NK-92 treated with Interleukin-12 subunit alpha and Interleukin-12 subunit beta, amount 100 ng/mL, for 24 hours (cell line): ENCODE measurements at places on chromosomes 12 and 14.
A peak's percentile ranks its signal among the peaks of the same experiment; 100 is the strongest.

DNA sequence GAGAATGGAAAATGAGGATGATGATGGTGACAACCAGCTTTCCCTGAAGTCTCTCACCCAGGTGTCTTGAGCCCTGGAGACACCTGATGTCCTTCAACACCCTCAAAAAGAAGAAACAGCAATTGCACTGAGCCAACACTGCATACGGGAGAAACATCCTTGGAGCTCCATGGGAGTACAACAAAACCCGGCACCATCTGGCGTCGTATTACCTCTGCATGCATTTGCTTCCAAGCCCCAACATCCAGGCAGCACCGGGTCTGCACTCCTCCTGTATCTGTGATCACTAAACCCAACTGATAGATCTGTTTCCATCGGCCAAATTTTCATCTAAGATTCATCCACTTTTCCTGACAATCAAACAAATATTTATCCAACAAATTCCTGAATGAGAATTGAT, 249.9 kb downstream of the DPF3 start:
- DNase-seq: no peak

GRCh38 chr12:13587721-13588390, 391.3 kb downstream of the EMP1 start:
- DNase-seq: no peak

DNA sequence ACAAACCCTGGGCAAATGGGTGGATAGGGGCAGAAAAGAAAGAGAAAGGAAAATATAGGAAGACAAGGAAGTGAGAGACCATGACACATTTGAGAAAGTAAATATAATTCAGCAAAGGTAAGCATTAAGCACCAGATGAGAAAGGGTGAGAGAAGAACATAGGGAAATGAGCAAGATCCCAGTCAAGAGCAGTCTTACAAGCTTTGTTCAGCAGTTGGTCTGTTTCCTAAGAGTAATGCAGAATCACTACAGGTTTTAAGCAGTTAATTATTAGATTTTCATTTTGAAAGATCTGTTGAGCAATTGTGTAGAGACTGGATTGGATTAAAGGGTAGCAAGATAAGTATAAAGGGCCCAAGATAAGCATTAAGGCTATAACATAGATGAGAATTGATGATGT, 146.3 kb downstream of the PLCZ1 start:
- no peak for DNase-seq

- no peak for DNase-seq
These were observed 33.4 kb downstream of the CORO1C start for GRCh38 chr12:108697905-108698304.

GRCh38 chr12:7093892-7094291, 1.6 kb upstream of the C1R start:
- DNase-seq: no peak

DNA sequence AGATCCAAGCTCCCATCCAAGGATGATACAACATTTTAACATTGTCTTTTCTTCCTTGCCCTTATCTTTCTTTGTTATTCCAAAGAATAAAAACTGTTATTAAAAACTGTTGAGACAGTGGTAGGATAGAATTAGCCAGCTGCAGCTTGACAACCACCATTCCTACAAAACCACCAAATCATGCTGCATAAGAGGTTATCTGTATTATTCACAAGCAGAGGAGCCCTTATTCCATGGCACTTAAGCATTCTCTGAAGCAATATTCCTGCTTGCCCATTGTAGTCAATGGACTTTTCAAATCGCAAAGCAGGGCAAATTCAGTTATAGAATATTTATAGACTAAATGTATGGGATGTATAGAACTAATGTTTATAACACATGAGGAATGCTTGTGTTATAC, 3.4 kb downstream of the ABCD2 start:
- DNase-seq: no peak

GRCh38 chr12:94534278-94534677, 74.6 kb upstream of the CEP83 start:
- DNase-seq: no peak

GRCh38 chr12:14554281-14555007, 13.2 kb downstream of the PLBD1 start:
- no peak for DNase-seq

DNA sequence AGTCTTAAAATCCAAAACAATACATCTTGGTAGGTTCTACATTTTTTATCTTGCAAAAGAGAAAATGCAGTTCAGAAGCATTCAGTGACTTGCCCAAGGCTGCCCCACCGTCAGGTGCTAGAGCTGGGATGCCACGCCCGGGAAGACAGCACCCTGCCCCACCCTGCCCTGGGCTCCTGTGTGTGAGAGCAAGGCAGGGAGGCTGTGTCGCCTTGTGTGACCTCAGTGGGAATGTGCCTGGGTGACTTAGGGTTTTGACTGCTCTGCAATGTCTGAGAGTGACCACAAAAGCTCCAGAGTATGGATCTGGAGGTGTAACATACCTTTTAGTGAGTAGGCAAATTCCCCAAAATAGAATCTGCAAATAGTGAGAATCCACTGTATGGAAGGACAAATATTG, 60.0 kb downstream of the AACS start:
- DNase-seq: no peak

DNA sequence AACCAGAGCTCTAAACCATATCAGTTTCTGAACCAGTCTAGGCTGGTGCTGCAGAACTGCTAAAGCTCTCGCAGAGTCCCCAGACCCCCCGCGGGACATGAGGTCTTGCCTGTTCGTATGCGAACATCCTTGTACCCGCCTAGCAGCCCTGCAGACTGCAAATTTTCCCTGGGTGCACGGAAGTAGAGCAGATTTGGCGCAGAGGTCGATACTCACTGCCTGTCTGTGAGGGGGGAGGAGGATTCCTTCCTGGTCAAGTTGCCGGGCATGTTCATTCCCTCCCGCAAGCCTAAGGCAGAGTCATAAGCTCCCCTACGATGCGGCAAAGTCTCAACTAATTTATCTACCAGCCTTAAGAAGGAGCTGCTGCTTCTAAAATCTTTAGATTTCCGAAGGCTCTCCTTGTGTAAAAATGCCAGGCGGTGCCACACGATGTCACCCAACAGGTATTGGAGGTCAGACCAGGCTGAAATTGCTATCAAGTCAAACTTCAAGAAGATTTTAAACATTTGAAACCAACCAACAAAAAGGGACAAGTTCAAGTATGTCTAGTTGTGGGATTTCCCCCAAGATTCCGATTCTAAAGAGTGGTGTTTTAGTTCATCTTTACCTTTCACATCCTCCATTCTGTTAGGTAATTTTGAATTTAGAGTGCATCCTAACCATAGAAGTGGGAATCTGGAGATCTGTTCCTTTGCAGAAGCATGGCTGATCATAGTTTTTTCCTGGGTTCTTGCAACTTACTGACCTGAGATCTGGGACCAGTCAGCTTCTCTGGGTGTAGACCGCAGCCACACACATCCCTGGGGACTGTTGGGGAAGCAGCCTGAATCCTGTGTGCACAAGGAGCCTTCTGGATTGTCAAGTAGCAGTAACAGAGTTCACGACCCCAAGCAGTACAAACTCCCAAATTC, 1.6 kb upstream of the PAX9 start:
- no peak for DNase-seq

- no peak for DNase-seq
These were observed 26.6 kb upstream of the GNS start for GRCh38 chr12:64785838-64786237.

- no peak for DNase-seq
These were observed 73.0 kb downstream of the LGMN start for GRCh38 chr14:92675421-92675820.

DNA sequence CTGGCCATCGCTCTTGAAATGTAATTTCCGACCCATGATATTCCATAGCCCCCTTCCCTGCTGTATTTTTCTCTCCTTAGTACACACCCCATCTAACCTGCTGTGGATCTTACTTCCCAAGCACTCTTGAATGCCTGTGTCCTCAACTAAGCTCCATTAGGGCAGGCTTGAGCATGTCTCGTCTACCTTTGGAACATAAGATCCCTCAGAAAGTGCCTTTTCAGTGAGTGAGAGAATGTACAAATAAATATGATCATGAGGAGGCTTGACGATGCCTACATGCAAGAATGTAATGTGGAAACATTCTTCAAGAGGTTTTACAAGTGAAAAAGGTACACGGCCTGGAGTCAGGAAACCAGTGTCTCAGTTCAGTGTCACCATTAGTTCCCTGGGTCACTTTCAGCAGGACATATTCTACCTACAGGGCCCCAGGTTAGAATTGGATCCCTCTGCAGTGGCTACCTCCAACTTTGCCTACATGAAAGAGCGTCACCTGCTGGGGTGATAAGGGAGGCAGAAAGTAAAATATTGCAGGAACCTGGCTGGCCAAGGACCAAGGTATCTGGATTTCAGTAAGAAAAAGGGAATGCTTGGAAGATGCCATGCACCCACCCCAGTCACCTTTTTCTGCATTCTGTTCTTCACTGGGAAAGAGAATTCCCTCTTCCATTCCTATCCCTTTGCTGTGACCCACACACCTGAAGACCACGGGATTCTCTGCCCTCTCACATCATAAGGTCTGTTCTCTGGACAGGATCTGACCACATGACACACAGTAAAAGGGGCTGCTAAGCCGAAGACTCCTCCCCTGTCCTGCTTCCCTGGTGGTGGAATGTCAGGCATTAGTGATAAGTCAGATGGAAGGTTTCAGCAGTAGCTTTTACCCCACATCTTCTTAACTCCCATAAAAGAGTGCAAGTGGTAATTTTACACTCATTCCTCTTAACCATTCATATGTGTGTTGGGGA, 24.6 kb upstream of the SERPINA1 start:
- DNase-seq: no peak

- peak; percentile 21 for DNase-seq
These were observed 329.3 kb upstream of the OR4E1 start for GRCh38 chr14:22002860-22003284.

GRCh38 chr12:68403711-68404110, 71.5 kb upstream of the MDM1 start:
- DNase-seq: no peak

GRCh38 chr12:55728186-55728938, 447 bp downstream of the CD63 start:
- peak; percentile 29 for DNase-seq

GRCh38 chr12:77033658-77034536, 31.5 kb downstream of the E2F7 start:
- DNase-seq: no peak

DNA sequence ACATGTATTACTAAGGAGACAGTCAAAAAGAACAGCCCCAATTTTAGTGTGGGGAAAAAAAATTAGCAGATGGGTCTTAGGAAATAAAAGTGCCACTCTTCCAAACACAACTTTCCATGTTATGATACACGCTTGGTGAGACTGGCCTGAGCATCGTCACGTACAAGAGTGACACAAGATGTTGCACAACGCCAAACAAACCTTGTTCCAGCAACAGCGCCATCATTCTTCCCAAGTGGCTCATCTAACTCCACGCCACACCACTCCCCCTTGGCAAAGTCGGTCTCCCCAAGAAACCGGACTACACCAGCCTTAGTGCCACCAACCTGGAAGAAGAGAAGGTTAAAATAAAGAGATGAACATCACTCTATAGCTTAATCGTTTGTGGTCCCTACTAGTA, 58.7 kb downstream of the CLIP1 start:
- no peak for DNase-seq

DNA sequence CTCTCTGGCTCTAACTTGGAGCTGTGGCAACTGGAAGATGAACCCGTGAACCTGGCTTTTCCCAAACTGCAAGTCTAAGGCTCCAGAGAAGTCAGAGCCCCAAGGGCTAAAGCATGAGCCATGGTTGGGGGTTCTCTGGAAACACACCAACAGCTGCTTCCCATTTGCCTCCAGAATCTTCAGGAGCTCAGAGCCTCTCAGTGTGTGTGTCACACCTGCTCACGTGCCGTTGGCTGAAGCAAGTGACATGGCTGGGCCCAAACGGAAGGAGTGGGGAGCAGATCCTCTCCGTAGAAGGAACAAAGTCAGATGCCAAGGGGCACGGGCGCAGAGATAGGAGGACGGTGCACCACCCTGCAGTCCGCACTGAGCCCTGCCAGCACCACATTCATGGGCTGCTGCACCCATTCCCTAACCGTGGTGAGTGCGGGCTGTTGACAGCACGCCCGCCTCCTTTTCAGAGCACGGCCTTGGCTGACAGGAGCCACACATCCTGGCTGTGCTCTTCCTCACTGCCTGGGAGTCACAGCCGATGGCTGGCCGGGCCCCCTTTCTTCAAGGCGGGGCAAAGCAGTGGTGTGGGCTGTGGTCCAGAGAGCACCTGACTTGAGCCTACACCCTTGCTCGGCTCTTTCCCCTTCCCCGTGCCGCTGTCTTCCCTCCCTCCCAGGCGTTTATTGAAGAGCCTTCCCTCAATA, 16.6 kb upstream of the TRAF3 start:
- DNase-seq: no peak

- no peak for DNase-seq
These were observed 82.9 kb downstream of the FGD4 start for GRCh38 chr12:32482226-32482625.

GRCh38 chr14:102087762-102088011, 843 bp upstream of the HSP90AA1 start:
- no peak for DNase-seq

DNA sequence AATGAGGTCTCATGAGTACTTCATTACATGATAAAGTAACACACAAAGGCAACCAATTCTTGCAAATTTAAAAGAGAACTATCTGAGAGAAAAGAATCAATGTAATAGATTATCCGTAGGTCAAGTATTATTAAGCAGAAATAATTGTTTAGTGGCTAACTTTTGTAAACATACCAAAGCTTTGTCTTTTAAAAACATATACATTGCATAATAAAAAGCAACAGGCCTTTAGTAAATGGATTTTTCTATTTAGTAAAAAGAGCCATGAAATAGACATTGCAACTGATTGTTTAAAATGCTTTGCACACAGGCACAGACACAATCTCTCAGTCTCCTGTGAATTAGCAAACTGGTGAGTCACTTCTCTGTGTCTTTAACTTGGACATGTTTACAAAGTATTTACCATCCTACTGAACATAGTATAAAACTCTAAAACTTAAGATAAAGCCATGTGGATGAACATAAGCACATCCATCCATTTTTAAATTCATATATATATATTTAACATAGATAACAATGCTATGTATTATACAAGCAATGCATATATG, 518.7 kb upstream of the MGAT4C start:
- DNase-seq: no peak

- DNase-seq: no peak
These were observed 26.9 kb downstream of the FBXW8 start for GRCh38 chr12:116937640-116938039.

- DNase-seq: no peak
These were observed 271.2 kb downstream of the PDZRN4 start for GRCh38 chr12:41459111-41459905.

DNA sequence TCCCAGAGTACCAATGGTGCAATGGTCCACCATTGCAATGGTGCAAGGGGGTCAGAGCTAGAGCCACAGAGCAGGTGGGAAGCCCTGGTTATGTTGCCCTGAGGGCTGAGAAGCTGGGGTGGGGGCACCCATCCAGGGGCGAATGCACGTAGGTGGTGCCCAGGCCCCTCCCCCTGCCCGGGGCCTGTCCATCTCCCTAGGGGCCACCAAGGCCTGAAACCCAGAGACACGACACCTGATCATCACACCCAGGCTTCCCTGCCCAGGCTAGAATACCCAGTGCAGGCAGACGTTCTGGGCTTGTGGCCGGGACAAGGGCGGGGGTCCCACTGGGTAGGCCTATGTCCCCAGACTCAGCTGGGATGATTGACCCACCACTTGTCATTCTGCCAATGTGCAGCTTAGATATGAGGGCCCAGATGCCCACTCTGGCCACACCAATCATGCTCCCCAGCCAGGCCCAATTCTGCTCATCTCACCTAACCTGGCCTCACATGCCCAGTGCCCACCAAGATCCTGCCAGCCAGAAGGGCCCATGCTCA, 83.2 kb downstream of the ALG10 start:
- no peak for DNase-seq

- DNase-seq: no peak
These were observed 9.8 kb upstream of the NFKBIA start for GRCh38 chr14:35414365-35414764.
